ENCODE measurements at places on chromosomes 3 and 15.

DNA sequence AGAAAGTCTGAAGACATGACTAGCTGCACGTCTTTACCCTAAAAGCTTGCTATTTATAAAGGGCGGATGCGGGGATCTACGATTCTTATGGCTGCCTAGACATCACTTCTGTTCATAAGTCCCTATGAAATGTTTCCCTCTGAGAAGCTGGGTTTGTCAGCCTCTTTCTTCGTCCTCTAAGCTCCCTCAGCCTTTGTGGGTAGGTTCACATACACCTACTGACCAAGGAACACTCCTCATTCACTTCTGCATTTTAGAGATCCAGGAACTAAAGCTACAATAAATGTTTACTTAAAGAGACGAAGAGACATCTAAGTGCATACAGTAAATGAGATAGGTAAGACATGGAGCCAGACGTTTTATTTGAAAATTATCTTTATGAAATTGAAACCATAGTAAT lies 16.7 kb upstream of the RAMAC start:
- DNase-seq, result peak; percentile 56

DNA sequence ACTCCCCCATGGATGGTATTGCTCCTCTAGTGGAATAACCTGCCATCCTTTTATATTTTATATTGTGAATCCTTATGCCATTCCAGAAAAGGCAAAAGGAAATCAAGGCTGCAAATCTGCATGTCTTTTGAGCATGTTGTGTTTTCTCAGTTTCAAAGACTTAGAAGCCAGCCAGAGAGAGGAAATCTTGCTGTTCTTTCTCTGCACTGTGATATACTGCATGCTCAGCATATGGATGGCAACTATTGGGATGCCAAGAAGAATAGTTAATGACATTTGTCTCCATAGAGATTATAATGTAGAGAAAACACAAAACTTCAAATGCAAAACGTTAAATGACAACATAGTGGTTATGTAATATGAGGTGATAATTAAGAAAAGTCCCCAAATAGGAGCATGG lies 106.0 kb upstream of the NUDT16 start:
- no peak for DNase-seq

DNA sequence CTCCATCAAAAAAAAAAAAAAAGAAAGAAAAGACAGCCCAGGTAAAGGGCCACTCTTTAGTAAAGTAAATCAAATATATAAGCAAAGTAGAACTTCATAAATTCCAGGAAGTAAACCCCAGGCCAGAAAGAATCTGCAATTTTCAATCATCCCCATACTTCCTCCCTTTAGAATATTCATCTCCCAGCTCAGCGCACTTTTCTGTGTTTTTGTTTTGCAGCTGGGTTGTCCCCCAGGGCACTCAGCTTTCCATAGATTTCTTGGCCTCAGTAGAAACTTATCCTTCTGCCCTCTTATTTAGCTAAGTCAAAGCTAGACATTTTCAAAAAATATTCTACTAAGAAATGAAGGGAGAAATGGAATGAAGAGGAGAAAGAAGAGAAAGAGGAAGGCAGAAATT lies 24.0 kb upstream of the SPRED1 start:
- DNase-seq, result no peak

DNA sequence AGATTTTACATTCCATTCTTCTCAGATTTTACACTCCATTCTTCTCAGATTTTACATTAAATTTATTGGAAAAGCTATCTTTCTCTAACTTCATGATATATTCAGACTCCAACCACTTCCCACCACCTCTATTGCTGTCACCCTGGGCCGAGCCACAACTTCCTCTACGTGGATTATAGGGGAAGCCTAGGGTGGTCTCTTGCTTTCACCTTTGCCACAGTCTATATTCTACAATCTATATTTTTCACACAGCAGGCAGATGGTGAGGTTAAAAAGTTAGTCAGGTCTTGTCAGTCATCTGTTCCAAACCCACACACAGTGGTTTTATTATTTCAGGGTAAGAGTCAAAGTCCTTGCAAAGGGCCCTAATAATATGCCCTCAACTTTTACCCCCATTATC lies 370.8 kb upstream of the SUCLG2 start:
- DNase-seq, result no peak

DNA sequence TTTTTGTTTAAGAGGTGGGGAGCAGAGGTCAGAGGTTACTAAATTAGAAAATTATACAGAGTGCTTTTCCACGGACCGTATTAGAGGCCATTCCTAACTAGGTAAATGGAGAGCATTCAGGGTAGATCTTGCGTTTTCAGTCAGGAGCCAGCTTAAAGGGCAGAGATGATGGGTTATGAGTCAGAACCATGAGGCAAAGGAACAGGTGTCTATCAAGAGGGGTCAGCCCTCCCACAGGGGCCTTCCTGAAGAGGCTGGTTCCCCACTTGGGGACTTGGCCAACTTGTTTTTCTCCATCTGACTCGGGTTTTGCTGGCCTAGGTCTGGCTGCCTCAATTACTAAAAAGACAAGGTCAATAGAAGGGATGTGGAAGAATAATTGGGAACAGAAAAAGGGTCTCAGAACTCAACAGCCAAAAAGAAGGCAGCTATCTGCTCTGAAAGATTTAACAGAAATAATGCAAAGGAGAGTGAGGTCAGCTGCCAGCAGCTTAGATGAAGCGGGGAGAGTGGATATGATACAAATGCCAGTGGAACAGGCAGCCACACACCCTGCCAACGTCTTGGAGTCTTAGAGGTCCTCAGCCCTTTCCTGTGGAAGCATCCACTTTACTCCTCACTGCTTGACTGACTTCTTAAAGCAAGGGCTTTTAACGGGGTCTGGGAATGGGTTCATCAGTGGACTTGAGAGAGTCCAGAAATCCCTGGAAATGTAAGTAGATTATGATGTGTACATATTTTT lies 17.6 kb downstream of the MTMR14 start:
- no peak for DNase-seq

GRCh38 chr3:32780735-32781210 lies 37.0 kb upstream of the TRIM71 start:
- peak; percentile 63 for DNase-seq

- no peak for DNase-seq
Measured at GRCh38 chr3:162130582-162130981, 634.0 kb downstream of the OTOL1 start.

GRCh38 chr15:99412626-99413025 lies 153.2 kb upstream of the MEF2A start:
- no peak for DNase-seq

- DNase-seq, result no peak
Measured at GRCh38 chr3:174243171-174243570, 616.0 kb upstream of the NAALADL2 start.

- no peak for DNase-seq
Measured at GRCh38 chr3:76615719-76616118, 424.2 kb upstream of the ROBO2 start.

DNA sequence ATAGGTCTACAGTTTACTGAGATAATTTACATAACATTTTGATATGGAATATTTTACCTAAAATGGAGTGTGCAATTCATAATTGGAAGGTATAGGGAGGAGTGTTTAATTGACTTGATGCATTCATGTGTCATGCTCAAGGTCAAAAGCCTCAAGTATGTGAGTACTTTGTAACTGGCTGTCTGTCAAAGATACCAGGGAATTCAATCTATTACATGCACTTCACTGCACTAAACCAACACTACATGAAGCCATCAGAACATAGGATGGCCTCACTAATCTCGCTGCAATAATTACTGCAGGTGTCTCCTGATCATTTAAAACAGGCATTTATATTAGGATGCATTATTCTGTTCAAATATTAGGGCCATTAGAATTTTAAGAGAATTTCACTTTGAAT lies 367.2 kb downstream of the CNTN4 start:
- DNase-seq, result no peak

DNA sequence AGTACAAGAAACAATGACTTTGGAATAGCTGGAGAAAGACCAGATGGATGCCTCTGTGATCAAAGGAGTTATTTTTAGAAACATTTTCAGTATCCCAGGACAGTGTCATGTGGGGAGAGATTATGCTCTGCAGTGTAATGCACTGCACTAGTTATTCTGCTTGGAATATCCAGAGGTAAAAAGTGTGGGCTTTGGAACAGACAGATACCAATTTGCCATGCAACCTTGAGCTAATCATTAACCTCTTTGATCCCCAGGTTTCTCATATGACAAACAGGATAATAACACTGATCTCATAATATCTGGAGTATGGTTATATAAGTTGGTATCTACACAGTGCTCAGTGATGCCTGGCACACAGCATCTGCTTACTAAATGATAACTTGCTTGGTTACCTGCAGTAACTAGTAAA lies 12.2 kb upstream of the SLC7A14 start:
- DNase-seq, result no peak

DNA sequence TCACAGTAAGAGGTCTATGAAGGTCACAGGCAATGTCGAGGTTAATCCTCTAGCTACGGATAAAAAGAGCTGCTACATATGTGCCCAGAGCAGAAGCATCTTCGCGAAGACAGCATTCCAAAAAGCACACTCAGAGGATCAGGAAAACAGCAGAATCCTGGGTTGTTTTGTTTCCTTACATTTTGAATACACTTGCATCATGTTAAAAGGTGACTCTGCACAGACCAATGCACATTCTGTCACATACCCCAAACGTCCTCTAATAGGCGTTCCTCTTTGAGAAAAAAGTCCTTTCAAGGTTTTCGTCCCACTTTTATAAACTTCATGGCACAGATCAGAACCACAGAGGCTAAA lies 52.7 kb downstream of the VGLL4 start:
- no peak for DNase-seq

DNA sequence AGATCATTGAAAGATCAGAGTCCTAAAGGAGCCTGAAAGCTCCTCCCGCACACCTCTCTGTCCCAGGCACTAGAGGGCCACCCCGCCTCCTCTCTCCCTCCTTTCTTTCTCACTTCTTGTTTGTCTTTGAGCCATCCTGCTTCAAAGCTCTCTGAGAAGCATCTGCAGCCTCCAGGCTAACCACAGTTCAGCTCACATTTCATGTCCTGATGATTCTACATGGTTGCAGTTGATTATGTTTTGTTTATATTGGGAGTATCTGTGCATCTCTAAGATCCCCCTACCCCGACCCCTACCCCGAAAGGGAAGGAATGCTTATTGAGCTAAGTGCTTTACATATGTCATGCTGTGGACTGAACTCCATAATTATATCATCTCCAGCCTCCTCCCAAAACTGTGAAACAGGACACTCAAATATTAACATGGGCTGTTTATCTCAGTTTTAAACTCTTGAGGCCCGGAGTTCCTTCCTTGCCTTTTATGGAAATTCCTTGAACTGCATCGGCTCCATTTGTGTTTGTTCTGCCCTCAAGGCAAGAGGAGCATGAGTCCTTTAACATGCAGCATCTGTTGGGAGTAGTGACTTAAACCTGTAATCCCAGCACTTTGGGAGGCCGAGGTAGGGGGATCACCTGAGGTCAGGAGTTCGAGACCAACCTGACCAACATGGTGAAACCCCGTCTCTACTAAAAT lies 30.9 kb downstream of the MGLL start:
- no peak for DNase-seq

- no peak for DNase-seq
Measured at GRCh38 chr3:83426300-83426699, 1532.5 kb upstream of the CADM2 start.

- DNase-seq, result no peak
Measured at GRCh38 chr15:71434774-71435173, 319.5 kb downstream of the THSD4 start.

DNA sequence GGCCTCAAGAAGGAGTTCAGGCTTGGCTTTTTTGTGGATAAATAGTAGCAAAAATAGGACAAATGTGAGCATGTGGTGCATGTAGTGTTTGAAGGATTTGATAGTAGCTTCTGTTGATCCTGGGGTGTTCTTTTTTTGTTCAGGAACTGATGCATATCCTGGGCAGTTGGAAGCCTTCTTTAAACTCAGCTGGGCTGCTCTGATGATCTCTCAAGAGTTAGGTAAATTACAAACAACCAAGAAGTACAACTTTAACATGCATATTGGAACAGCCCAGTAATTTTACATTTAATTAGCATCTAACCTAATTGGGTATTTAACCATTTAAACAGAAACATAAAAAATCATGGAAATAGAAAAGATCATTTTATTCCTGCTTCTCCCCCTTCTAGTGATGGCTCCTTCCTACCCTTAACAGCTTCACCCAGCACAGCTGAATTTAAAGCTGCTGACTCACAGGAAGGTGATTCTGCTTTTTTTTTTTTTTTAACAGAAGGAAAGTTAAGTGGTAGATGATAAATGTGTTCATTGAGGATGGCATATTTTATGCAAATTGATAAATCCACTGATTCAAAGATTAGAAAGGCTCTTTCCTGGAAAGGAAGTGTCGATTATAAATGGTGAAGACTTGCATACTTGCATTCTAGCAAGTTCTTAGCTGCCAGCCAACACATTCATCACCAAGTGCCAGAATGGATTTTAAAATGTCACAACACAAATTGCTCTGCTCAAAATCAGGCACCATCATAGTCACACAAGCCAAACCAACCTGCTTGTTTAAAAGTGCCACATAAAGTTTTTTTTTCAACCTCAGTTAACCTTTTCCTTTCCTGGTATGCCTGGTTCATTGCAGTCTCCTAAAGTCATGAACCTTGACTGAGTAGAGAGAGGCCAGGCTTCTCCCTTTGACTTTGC lies 20.0 kb downstream of the SLC35G2 start:
- peak; percentile 77 for DNase-seq

DNA sequence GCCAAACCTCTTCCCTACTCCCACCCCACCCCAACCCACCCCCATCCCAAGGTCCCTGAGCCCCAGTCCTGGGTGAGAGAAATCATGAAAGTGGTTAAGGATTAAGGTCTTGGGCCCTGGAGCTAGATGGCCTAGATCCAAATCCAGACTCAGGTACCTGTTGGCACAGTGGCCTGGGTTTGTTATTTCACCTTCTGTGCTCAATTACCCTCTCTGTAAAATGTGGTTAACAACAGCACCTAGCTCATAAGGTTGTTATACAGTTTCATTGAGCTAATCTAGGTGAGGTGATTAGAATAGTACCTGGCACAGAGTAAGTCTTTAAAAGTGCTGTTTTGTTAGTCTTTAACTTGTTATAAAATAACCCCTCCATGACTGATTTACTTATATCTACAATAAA lies 6.4 kb upstream of the SNUPN start:
- DNase-seq, result no peak

DNA sequence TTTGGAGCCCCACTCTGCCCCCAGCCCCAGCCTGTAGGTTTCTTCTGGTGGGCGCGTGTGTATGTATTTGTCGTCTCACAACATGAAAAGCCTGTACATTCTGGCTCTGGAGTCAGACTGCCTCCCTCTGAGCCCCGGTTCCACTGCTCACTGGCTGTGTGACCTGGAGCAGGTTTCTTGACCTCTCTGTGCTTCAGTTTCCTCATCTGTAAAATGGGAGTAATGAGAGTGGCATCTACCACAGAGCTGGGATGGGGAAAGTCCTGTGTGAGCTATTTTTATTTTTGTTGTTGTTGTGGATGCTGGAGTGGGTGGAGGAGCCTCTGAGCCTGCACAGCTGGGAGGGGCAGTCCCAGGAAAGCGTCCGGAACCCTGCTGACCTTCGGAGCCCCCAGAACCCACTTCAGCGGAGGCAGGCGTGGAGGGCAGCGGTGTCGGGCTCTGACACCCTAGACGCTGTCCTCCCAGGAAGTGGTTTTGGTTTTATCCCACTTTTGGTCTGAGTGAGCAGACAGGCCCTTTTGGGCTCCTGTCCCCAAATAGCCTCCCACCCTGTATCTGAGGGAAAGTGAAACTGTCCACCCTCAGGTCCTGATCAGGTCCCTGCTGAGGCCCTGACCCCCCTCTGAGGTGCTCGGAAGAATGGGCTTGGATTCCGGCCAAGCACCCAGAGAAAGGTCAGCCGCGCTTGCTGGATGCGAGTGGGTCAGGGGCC lies 103.5 kb downstream of the CHSY1 start:
- no peak for DNase-seq

Data from KBM-7 (cell line).